ENCODE measurements at places on chromosomes 1 and 21.

DNA sequence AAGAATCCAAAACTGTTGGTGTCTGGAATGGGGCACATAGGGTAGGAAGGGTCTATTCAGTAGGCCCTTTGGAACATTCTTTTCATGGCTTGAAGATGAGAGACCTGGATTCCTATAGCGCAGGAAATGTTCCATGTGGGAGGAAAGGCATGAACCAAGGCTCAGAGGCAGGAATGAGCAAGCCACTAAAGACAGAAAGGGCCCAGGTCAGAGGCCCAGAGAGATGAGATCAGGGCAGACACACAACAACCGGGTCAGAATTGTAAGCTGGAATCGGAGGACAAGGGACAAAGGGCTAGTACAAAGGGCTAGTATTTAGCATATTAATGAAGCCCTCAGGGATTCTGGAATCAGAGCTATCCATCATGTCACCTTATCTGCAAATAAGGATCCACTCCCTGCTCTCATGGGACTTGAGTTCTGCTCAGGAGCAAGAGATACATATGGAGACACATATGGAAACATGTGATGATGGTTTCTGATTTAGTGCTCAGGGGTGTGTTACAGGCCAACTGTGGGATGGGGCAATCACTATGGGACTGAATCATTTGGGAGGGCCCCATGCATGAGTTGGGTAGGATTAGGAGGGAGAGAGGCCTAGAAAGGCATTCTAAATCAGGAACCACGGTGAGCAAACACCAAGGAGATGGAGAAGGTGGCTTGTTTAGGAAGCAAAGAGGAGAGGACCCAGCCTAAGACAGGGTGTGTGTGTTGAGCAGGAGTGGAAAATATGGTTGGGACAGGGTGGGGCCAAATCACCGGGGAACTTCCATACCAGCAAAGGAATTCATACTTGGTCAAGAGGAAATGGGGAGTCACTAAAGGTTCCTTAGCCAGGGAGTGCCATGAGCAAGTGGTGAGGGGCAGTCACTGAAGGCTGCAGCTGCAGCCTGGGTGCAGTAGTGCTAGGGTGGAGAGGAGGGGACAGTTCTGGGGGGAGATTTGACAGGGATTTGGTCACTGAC, 8.6 kb downstream of the NECTIN4 start:
- peak; percentile 58 for DNase-seq

GRCh38 chr1:225707824-225708223, 54.9 kb upstream of the ENAH start:
- DNase-seq, result no peak

GRCh38 chr1:168643152-168643551, 66.7 kb downstream of the XCL1 start:
- peak; percentile 53 for DNase-seq

DNA sequence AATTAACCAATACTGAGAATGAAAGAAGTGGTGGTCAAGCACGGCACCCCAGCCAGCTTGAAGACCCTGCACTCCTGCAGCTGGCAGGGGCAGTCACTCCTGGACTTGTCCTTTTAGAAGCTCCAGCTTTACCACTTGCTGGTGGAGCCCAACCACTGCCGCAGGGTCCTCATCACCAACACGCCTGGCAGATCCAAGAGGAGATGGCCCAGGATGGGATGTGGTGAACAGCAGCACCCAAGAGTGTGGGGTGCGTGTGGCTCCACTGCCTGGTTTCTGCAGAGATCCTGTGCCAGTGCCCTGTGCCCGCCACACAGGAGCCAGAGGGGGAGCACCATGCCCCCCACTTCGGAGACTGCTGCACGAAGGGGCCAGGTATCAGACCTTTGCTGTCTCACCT, 13.5 kb downstream of the CR1L start:
- DNase-seq, result no peak

- no peak for DNase-seq
Measured at GRCh38 chr1:162074276-162075005, 5.0 kb downstream of the NOS1AP start.

GRCh38 chr1:65476327-65476726, 55.9 kb downstream of the LEPR start:
- no peak for DNase-seq

GRCh38 chr1:30307182-30307581, 416.2 kb downstream of the MATN1 start:
- no peak for DNase-seq

DNA sequence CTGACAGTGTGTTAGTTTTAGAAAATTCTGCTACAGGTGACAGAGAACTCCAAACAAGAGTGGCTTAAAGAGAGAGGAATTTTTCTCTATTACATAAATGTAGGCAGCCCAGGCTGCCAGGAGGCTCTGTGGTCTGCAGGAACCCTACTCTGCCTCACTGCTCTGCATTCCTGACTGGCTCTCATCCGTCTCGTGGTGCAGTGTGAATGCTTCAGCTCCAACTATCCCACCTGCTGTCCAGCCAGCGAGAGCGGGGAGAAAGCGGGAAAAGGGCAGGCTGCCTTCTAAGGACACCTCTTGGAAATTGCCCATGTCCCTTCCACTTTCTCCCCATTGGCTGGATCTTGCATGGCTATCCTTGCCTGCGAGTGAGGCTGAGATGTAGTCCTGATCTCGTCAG, 131.3 kb downstream of the PEX14 start:
- DNase-seq, result no peak

DNA sequence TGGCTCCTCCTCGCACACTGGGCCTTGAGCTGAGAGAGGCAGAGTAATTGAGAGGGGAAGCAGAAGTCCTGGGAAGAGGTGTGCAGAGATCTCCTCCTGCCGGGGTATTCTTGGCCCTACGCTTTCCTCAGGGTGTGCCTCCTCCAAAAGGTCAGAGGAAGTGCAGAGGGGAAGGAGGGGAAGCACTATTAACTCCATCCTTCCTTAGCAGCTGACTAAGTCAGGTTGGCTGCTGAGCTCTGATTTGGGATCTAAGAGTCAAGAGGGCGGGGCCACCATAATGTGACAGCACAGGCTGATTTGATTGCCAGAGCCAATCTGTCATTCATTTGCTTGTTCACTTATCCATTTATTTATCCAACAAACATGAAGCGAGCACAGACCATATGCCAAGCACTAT, 12.3 kb downstream of the ATP2B4 start:
- DNase-seq, result peak; percentile 49

GRCh38 chr21:32946654-32947053, 79.1 kb upstream of the OLIG2 start:
- no peak for DNase-seq

DNA sequence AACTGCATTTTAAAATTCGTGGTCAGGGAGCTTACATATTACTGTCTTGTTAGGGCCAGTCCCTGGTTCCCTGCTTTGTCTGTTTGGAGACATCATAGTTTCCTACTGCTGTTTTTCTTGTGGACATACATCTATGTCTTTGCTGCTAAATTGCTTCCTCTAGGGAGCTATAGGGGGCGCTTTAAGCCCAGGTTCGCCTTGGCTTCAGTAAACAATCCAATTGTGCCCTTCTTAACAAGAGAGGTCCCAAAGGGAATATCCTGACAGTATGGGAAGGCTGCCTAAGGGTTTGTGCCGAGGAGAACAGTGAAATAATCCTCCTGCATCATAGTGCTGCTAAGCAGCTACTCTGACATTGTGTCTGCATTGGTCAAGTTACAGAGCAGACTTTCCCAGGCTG, 112.5 kb downstream of the USH2A start:
- DNase-seq, result peak; percentile 78

GRCh38 chr1:44842486-44842861, 579 bp downstream of the PTCH2 start:
- DNase-seq, result no peak

DNA sequence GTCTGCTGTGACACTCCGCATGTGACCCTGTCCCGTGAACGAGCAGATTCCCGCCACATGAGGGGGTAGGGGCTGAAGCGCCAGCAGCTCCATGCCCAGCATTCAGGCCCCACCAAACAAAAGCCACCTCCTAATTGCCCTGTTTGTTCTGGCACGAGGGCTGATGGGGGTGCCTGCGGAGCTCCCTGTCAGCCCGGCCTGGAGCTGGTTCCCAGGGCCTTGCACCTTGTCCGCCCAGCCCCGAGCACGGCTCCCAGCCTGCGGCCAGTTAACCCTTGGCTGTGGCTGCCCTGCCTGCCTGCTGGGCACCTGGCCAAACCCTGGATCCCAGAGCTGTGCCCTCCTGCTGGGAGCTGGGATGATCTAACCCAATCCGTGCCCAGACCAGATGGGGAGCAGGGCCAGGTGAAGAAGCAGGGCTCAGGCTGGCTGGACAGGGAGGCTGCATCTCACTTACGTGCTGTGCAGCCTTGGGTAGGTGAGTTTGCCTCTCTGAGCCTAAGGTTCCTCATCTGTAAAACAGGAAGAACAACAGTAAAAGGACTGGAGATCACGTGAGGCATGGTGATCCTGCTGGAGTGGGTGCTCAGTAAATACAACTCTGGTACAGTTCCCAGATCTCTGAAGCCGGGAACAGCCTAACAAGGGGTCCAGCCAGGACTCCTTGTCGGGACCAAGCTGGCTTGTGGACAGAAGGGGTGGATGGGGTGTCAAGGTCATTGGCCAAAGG, 110.9 kb upstream of the IFFO2 start:
- no peak for DNase-seq

DNA sequence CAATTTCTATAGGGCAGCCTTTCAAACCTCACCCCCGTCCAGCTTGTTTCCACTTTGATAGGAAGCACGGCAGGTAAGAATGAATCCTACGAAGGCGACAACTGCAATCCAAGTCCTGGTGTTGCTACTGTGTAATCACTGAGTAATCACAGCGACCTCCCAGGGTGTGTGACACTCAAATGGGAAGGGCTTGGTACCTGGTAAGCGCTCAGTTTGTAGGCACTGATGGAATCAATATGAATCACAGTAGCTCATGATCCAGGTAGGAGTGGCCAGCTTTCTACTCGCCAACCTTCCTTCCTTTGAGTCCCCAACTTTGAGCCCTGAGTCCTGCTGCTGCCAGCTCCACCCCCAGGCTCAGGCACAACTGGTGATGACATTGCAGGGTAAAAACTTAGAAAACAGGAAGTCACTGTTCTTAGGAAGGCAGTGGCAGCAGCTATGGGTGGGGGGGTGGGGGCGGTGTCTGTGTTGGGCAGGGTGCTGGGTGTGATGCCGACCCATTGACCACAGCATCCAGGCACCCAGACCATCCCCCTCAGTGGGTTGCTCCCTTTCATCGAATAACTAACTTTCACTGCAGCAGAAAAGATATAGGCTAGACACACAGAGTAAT, 70.7 kb downstream of the CD247 start:
- peak; percentile 4 for DNase-seq

DNA sequence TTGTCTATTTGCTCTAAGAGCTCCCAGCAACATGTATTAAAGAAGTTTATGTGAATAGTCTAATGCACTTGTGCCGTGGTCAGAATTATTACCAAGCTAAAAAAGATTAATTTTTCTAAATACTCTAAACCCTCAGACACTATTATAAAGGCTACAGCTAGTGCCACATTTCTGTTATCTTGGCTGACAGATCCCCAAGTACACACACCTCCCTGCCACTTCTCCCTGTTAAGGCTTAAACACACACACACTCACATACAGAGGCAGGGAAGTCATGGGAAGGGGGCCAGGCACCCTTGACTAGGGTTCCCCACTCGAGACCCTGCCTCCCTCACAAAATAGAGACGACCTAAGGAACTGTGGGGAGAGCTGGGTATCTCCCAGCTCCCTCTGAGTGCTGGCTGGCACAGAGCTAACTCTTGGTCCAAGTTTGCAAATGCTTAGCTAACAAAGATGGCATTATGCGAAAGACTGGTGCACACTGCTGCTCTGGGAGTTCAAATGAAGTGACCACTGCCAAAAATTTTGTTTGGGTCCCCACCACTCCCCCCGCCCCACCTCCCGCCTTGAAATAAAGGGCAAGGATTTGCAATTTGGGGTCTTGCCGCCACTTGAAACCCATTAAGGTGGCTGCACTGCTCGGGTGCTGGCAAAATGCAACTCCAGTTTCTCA, 9.8 kb downstream of the SSBP3 start:
- no peak for DNase-seq

GRCh38 chr21:37350472-37350871, 16.1 kb upstream of the DYRK1A start:
- no peak for DNase-seq

DNA sequence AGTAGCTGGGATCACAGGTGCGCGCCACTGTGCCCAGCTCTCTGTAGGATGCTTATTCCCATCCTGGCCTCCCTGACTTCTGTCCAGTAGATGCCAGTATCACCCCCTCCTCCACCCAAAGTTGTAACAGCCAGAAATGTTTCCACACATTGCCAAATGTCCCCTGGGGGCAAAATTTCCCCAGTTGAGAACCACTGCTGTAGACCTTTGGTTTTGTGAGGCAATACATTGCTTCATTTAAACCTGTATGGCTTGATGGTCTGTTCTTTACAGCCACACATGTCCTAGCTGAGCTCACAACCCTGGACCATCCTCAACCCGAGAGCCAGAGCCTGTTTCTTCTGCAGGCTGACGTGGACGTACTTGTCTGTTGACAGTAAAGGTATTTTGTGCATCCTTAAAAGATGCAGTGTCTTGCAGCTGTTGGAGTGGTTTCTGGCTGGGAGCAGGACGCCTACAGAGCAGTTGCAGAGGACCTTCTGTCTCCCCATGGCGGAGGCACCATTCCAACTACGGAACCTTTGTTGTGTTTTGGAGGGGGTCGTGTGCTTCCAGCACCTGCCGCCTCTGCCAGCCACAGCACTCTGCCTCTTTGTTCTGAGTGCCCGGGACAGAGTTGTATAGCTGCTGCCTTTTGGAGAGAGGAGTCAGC, 26.6 kb downstream of the DOP1B start:
- DNase-seq, result peak; percentile 28

- no peak for DNase-seq
Measured at GRCh38 chr1:9706178-9706577, 54.6 kb downstream of the PIK3CD start.

GRCh38 chr1:111565079-111565478, 54.5 kb upstream of the RAP1A start:
- DNase-seq, result peak; percentile 98

DNA sequence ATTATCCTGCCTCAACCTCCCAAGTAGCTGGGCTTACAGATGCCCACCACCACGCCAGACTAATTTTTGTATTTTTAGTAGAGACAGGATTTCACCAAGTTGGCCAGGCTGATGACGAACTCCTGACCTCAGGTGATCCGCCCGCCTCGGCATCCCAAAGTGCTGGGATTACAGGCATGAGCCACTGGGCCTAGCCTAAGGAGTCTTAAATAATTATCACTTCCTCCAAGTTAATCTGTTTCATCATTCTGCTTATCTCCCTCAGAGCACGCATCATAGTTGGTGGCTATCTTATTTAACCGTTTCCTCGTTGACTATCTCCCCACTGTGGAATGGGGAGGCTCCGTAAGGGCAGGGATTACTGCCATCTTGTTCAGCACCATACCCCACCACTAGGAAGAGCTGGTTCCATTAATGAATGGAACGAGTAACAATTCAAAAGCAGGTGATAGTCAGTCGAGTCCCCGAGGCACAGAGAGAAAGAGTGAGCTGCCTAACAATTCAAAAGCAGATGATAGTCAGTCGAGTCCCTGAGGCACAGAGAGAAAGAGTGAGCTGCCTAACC, 52.7 kb downstream of the GLUL start:
- DNase-seq, result no peak

All from cardiac fibroblast (primary cell).